Nasal cavity respiratory epithelium epithelial cell of viscerocranial mucosa (primary cell): ENCODE measurements at places on chromosomes 12 and 14. TPM values are rescaled to one million over a fixed set of nuclear protein-coding genes. Genes with fewer than 3 reads are reported as not detected.

Gene ADAMTS20
- not detected in 2 replicates for total RNA-seq

Gene CCDC184
- not detected in 2 replicates for total RNA-seq

Gene APOLD1
- 2.1 and 4.1 TPM in 2 replicates for total RNA-seq

Gene TC2N
- total RNA-seq: 43.4 and 45.8 TPM in 2 replicates

Gene SPX
- 0.21 and 0.68 TPM in 2 replicates for total RNA-seq

Gene OTUB2
- 2.7 and 4.2 TPM in 2 replicates for total RNA-seq

Gene ATXN2
- total RNA-seq: 7.5 and 35.7 TPM in 2 replicates

Gene AVPR1A
- total RNA-seq: not detected in 2 replicates

Gene FOXN4
- total RNA-seq: not detected in 2 replicates

Gene MRPL51
- 85.8 and 94.7 TPM in 2 replicates for total RNA-seq

Gene CCDC38
- under 0.01 TPM in 1 of 2 replicates, not detected in the other for total RNA-seq

Gene INHBE
- total RNA-seq: 0.34 and 1.5 TPM in 2 replicates

Gene DENR
- total RNA-seq: 42.6 and 46.1 TPM in 2 replicates

Gene MIPOL1
- total RNA-seq: 9.9 and 22.6 TPM in 2 replicates

Gene FAM90A1
- 0.28 TPM in 1 of 2 replicates, not detected in the other for total RNA-seq

Gene ST8SIA1
- total RNA-seq: 0.34 and 0.64 TPM in 2 replicates

Gene ERH
- total RNA-seq: 89.8 and 119 TPM in 2 replicates

Gene TSPAN11
- 0.07 TPM in 1 of 2 replicates, not detected in the other for total RNA-seq

Gene NOS1
- total RNA-seq: under 0.01 and 3.1 TPM in 2 replicates

Gene DAO
- total RNA-seq: not detected in 2 replicates

Gene DACT1
- 1.4 and 2.6 TPM in 2 replicates for total RNA-seq

Gene SPTLC2
- total RNA-seq: 22.9 and 38.2 TPM in 2 replicates

Gene DPPA3
- not detected in 2 replicates for total RNA-seq

Gene KRT77
- total RNA-seq: not detected in 2 replicates

Gene PTCSC3
- not detected in 2 replicates for total RNA-seq

Gene ARHGEF25
- total RNA-seq: under 0.01 and 0.43 TPM in 2 replicates

Gene MUCL1
- not detected in 2 replicates for total RNA-seq

Gene IGF1
- total RNA-seq: not detected in 2 replicates
